Muscle of leg (tissue), 16 donors: ENCODE measurements at places on chromosomes 16 and 17. TPM values are rescaled to one million over a fixed set of nuclear protein-coding genes. Genes with fewer than 3 reads are reported as not detected.

Gene NUDT7
- total RNA-seq, result 4.3 TPM

Gene ZNHIT3
- total RNA-seq, result 51.0 TPM

Gene SOX8
- 31.1 TPM for total RNA-seq

Gene CD300H
- not detected for total RNA-seq

Gene ZSWIM7
- total RNA-seq, result 29.0 TPM

Gene TMEM235
- 0.04 TPM for total RNA-seq

Gene MYO15A
- 0.58 TPM for total RNA-seq

Gene EXOC3L1
- total RNA-seq, result 7.6 TPM

Gene ASIC2
- total RNA-seq, result under 0.01 TPM

Gene HIC1
- 31.3 TPM for total RNA-seq

Gene PRR15L
- total RNA-seq, result not detected

Gene CCL7
- not detected for total RNA-seq

Gene KRTAP1-5
- total RNA-seq, result not detected

Gene YPEL2
- total RNA-seq, result 12.8 TPM

Gene NEUROD2
- total RNA-seq, result not detected

Gene CCDC144A
- total RNA-seq, result 6.5 TPM

Gene SUZ12
- total RNA-seq, result 13.2 TPM

Gene MPP2
- total RNA-seq, result 1.5 TPM

Gene C16orf74
- 1.3 TPM for total RNA-seq

Gene XAF1
- total RNA-seq, result 8.3 TPM

Gene ZFP3
- 6.3 TPM for total RNA-seq

Gene GOSR1
- total RNA-seq, result 24.6 TPM

Gene FOXF1
- not detected for total RNA-seq

Gene CYBA
- total RNA-seq, result 67.0 TPM

Gene ABCA9
- 13.4 TPM for total RNA-seq

Gene C16orf86
- total RNA-seq, result 2.6 TPM

Gene PRSS22
- total RNA-seq, result not detected

Gene KRT14
- 0.04 TPM for total RNA-seq

Gene SRCIN1
- total RNA-seq, result 0.75 TPM

Gene LDHD
- 2.3 TPM for total RNA-seq

Gene TEKT1
- total RNA-seq, result not detected

Gene CMTM4
- total RNA-seq, result 8.1 TPM

Gene ANKRD40CL
- total RNA-seq, result not detected

Gene ADCY7
- total RNA-seq, result 6.7 TPM

Gene MYH8
- 1,461 TPM for total RNA-seq

Gene SLC5A11
- total RNA-seq, result 0.04 TPM

Gene CDH15
- 121 TPM for total RNA-seq

Gene CLEC18A
- 0.44 TPM for total RNA-seq

Gene TBC1D3G
- total RNA-seq, result not detected

Gene UBE2Z
- 39.3 TPM for total RNA-seq

Gene FBXO39
- 0.18 TPM for total RNA-seq

Gene ABCA6
- 24.3 TPM for total RNA-seq

Gene SSH2
- total RNA-seq, result 21.3 TPM

Gene KRT24
- not detected for total RNA-seq

Gene PPP1R27
- 43.4 TPM for total RNA-seq

Gene ARHGAP44
- total RNA-seq, result 3.0 TPM

Gene ZP2
- 0.09 TPM for total RNA-seq

Gene ASPHD1
- 0.09 TPM for total RNA-seq

Gene CYB5D1
- total RNA-seq, result 5.9 TPM
